Naive B cell (primary cell): ENCODE measurements at places on chromosomes 16 and 17. TPM values are rescaled to one million over a fixed set of nuclear protein-coding genes. Genes with fewer than 3 reads are reported as not detected.

The C17orf50 gene
- not detected for polyA plus RNA-seq

The MFSD6L gene
- not detected for polyA plus RNA-seq

The CACNA1H gene
- polyA plus RNA-seq: not detected

The ZP2 gene
- polyA plus RNA-seq: not detected

The OTOA gene
- not detected for polyA plus RNA-seq

The MPP2 gene
- not detected for polyA plus RNA-seq

The CTNS gene
- polyA plus RNA-seq: 11.0 TPM

The CHST5 gene
- not detected for polyA plus RNA-seq

- no peak for DNase-seq
Measured at GRCh38 chr16:83651871-83652270, 155.9 kb upstream of the HSBP1 start.

DNA sequence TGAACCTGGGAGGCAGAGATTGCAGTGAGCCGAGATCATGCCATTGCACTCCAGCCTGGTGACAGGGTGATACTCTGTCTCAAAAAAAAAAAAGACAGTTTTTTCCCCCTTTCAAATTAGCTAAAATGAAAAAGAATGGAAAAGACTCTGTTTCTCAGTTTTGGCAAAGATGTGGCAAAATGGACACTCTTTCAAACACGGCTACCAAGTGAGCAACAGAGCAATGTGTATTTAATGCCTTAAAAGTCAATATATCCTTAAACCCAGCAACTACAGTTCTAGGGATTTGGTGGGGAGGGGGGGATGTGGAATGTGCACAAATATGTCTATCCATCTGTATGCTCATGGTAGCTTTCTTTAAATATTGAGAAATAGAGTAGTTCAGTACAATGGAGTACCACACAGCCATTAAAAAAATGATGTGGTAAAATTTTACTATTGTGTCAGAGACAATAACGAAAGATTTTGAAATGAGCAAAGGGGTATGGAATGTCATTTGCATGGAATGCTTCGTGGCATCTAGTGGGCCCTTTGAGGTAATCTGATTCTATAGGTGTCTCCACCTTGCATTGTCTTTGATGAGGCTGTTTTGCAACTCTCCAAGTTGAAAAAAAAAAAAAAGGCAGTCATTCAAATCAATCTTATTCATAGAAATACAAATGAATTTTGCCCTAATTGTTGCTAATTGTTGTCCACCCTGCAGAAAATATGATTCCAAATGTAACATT, 108.1 kb downstream of the AXIN2 start:
- DNase-seq: no peak

GRCh38 chr17:66717641-66718058, 117.3 kb upstream of the CACNG5 start:
- DNase-seq: no peak

GRCh38 chr16:86345516-86345915, 164.8 kb upstream of the FOXF1 start:
- DNase-seq: no peak

DNA sequence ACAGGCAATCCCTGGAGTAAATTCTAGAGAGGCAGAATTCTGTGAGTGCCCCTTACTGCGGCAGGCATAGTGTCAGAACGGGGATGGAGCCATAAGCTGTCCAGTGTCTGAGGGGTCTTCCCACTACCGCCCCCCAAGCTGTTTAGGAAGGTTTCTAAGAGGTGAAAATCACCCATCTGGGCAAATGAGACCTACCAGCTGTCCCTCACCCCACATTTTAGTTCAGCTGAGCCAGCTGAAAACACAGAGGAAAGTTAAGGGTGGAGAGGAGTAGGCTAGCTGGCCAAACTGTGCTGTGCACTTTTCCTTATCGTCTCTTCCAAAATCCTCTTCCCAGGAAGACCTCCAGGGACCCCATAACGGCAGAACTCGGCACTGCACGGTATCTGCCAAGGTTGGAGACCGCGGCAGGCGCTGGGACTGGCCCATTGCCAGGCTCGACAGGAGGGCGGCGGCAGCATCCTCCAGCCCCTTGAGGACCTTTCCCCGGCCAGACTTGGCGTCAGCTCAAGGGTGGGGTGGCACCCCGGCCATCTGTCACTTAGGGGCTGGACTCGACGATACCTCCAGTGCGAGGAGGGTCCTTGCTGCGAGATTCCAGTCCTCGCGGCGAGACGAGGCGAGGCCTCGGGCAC, 955 bp downstream of the ACLY start:
- DNase-seq: no peak

GRCh38 chr17:64217249-64217691, 45.8 kb downstream of the TEX2 start:
- no peak for DNase-seq

DNA sequence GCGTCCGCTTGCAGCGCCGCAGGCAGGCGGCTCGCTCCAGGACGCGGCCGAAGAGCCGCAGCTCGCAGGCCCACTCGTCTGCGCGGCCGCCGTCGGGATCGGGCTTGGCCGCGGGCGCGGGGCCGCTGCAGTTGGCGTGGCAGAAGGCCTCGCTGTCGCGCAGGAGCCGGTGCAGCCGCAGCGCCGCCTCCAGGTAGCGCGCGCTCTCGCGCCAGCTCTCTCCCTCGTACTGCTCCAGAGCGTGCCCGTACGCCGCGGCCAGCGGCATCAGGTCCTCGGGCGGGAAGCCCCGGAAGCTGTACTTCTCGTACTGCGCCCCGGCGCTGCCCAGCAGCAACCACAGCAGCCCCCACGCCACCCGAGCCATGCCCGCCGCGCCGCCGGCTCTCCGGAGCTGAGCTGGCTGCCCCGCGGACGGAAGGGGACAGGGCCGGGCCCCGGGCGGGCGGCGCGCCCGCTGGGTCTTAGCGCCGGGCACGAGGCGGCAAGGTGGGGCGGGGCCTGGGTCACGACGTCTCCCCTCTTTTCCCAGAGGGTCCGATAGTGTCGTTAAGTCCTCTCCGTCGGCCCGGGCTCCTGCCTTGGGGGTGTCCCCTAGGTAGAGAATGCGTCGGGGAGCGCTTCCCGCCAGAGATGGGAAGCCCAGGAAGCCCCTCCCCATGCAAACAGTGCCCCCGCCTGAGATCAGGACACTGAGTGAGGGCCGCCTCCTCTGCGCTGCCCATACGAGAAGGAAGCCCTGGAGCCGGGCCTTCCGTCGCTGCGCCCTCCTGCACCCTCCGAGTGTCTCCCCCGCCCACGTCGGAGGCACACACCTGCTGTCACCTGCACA, at the start of gene P3H4:
P3H4 (minus strand) TSS at position 401 of the 832 bp plus-strand sequence; CDS start at position 367, 34 bp downstream.
- DNase-seq: peak; percentile 72
